ENCODE measurements at places on chromosomes 3 and 15. TPM values are rescaled to one million over a fixed set of nuclear protein-coding genes. Genes with fewer than 3 reads are reported as not detected.

Gene GPR62
- total RNA-seq, result not detected

DNA sequence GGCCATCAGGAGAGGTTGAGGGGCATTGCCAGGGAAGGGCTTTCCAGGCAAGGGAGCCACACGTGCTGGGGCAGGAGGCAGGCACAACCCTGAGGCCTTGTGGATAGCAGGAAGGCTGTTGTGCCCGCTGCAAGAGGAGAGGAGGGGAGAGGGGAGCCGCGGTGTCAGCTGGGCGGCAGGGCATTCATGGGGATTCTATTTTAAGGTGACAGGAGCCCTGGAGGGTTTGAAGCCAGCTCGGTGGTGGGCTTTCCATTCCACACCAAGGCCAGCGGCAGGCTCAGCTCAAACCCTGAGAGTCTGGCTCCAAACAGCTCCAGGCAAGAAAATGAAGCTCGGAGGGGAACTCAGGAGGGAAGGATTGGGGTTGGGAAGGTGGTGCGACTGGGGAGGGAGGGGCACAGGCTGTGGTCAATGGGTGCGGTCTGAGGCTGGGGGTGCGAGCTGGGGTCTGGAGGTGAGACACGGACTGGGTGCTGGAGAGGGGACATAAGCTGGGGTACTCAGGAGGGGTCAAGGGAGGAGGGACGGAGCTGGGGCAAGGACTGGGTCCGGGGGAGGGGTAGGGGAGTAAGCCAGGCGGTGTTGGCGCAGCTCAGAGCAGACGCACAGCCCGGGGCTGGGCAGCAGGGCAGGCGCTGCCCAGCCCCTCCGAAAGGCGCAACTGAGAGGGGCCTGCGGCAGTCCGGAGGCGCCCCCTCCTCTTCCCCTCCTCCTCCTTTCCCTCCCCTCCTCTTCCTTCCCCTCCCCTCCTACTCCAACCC is 43.4 kb downstream of the TPRA1 start:
- DNase-seq, result no peak

DNA sequence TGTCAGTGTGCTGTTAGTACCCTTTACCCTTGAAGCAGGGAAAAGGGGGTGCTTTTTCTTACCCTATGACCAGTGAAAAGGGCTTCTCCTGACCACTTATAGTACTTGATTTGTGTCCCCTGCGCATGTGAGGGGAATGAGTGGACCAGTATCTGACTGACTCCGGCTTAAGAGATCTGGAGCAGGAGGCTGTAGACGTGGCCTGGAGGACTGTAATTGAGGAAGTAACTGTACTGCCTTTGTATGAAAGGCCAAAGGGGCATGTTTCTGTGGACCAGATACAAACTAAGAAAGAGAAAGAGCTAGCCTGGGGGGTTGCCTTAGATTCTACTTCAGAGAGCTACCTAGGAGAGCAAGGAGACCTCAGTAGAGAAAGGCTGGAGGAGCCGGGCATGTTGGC is 89.9 kb upstream of the TBL1XR1 start:
- DNase-seq, result no peak

DNA sequence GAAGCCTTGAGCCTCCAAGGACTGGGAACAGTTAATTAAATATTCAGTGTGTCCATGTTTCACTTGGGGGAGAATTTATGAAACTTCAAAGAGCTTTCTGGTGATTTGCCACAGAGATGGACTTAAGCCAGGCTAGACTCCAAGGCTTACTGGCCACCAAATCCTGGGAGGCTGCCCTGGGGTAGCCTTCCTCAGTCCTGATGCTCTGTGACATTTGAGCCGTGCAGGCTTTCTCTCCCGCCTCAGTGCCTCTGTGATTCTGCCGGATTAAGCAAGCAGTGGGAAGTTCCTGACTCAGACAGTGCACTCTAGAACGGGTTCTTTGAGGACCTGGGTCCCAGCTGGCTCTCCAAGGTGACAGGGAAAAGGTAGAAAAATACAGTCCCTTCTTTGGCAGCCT is 314.7 kb upstream of the ICE2 start:
- no peak for DNase-seq

DNA sequence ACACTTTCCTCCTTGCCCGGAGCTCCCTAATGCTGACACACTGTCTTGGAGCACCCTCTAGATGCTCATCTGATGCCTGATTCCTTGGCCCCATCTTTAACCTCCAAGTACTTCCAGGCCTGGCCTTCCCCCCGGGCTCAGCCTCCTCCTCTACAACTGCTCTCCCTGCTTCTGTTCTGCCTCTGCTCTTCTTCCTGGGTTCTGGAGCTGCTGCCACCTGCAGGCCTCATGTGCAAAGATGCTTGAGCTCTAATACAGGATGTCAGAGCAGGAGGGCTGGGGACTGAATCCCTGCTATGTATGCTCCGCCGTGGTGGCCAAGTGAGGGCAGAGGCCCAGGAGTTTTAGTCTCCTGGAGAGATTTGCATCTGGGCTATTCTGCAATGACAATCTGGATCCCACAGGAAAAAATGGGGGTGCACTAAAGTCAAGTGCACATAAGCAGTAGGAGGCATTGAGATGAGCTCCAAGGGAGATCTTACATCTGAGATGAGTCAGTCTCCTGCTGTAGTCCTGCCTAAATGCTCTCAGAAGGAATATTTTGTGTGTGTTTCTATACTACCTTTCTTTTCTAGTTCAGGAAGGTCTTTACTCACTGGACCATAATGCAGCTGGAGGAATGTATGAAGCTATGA is 296.3 kb downstream of the UACA start:
- DNase-seq, result no peak

DNA sequence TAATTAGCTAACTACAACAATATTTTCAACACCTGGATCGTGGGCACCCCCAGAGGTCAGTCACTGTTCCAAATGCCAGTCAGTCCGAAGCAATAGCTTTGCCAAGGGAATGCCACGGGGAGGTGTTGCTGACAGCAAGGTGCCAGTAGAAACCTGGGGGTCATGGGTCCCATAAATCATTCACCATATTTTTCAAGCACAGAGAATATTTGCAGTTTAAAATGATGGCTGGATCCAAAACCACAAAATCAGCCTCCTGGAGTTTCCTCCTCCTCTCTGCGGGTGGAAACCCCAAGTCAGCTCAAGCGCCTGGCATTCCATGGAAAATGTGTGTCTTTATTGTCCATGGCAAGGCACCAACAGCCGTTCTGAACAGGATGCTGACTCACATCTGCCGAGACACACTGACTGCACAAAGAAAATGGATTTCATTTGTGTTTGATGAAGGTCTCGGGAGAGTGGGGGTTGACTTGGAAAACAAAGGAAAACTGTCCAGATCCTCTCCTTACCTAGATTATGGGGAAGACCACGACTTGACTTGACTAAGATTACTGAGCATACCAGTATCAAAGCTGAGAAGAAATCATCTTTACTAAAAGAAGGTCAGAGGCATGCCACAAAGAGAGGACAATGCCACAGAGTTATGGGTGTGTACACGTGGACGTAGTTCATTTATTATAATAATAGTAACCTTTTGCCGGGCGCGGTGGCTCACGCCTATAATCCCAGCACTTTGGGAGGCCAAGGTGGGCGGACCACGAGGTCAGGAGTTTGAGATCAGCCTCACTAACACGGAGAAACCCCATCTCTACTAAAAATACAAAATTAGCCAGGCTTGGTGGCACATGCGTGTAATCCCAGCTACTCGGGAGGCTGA is 26.4 kb downstream of the ANXA2 start:
- no peak for DNase-seq

- DNase-seq, result no peak
Observed at GRCh38 chr3:73029321-73029796, 32.1 kb upstream of the EBLN2 start.

Measured in mesenteric fat pad (tissue), 1 donor.